ENCODE measurements at places on chromosomes 3 and 15.

GRCh38 chr3:58535531-58536500, 1.2 kb downstream of the ACOX2 start:
- no peak for DNase-seq

DNA sequence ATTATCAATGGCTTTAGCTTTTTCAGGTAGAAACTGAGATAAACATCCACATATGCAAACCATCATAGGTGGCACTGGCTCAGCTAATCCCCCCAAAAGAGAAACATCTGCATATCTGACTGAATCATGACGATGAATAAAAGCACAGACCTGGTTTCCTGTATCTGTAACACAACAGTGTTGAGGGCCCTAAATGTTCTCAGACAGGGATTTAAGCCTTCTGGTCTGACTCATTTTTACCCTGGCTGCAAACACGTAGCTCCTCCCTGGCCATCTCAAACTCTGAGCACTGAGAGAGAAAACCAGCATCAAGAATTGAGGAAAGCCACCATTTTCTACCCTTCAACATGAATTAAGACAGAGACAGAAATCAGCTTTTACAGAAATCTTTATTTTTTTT, 35.2 kb downstream of the GLB1 start:
- no peak for DNase-seq

GRCh38 chr3:157089455-157090221, 70.3 kb downstream of the CCNL1 start:
- no peak for DNase-seq

DNA sequence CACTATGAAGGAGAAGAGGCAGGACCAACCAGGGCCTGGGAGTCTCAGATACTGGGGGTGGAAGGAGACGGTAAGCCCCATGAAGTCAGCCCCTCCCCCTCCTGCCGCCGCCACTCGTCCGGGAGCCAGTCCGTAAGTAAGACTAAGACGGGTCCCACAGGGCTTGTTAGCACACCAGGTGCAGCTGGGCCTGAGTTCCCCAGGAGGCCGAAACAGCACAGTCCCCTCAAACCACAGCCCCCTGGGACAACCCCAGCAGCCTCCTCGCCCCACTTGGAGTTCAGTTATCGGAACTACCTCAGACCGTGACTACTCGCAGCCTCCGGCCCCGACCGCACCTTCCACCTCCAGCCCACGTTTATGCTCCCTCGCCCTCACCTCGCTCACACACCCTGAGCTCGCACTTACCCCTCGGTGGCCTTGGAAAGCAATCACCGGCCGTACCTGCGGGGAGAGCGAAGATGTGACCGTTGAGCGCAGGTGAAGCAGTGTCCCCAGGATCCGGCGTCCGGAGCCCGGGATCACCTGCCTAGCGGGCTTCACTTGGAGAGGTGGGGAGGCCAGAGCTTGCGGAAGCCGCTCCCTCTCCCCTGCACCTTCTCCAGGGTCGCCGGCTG, 557 bp downstream of the ELL3 start:
- no peak for DNase-seq

DNA sequence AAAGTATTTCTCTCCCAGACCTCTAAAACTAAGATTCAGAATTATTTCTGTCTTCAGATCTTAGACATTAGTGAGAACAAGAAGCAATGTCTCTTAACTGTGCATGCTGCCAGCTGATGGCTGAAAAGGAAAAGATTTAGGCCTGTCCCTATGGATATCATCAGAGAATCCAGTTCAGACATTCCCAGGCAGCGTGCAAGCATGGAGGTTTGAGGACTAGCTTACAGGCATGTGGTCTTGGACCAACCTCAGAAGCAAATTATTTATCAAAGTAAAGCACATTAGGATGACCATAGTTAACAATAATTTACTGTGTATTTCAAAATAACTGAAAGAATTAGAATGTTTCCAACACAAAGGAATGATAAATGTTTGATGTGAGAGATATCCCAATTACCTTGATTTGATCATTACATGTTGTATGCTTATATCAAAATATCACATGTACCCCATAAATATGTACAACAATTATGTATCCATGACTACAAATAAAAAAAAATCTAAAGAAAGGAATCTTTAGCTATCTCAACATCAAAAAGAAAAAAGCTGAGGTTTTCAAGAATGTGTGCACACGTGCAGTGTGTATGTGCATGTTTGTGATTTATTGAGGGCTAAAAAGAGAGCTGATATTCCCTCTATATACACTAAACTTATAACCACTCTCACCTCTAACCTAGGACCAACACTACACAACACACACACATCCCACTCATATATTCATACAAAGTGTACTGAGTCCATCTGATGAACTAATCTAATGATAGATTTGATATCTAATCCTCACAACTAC, 108.9 kb upstream of the THBS1 start:
- DNase-seq = no peak

DNA sequence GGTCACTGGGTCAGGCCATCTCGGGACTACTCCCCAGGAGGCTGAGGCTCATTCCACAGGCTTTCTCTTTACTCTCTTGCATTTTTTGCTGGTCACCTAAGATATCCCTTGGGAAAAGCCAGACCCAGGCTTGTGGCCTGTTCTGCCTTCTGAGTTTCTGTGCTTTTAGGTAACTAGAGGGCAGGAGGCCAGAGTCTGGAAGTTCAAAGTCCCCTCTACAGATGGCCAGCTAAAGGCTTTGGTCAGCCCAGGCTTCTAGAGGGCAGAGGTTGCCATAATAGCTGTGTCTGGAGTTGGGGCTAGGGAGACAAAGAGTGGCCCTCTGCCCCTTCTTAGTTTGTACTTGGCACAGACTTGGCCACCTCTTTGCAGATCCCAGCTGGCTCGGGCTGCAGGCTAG, 8.4 kb upstream of the PARP6 start:
- DNase-seq = no peak

- DNase-seq = no peak
Measured at GRCh38 chr3:155202626-155203025, 90.9 kb downstream of the STRIT1 start.

- DNase-seq = no peak
Measured at GRCh38 chr15:92112180-92112579, 258.7 kb downstream of the SLCO3A1 start.

DNA sequence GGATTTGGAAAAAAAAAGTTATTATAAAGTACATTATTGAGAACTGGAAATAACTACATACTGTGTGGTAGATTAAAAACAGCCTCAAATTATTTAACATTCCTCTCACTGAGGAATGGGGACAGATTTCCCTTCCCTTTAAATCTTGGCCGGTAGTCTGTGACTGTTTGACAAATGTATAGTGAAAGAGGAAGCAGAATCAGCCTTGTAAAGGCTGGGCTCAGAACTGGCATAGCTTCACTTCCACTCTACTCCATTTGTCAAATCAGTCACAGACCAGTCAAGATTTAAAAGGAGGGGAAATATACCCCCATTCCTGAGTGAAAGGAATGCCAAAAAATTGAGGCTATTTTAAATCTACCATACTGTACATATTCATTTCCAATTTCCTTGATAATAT, 18.2 kb upstream of the B4GALT4 start:
- no peak for DNase-seq

DNA sequence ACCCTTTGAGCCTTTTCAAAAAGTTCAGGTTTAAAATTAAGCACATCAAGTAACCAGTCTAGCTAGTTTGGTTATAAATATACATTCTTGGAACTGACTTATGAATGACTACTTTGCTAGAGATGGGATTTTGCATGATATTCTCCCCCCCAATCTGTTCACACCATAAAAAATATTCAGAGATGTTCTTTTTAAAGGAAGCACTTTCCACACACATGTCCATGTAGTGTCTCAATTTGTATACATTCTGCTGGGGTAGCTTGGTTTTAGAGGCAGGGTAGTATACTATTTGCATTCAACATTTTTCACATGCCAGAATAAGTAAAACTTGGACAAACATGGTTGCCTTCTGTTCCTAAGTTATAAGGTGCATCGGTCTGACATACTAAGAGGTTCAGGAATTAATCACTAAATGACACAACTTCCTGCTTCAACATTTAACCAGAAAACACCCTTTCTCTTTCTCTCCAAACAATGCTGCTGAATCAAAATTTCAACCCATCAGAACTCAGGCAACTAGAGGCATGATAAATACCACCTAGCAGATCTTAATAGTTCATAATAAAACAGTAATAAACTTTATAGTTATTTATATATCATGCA, 57.0 kb downstream of the SUMF1 start:
- DNase-seq = no peak

DNA sequence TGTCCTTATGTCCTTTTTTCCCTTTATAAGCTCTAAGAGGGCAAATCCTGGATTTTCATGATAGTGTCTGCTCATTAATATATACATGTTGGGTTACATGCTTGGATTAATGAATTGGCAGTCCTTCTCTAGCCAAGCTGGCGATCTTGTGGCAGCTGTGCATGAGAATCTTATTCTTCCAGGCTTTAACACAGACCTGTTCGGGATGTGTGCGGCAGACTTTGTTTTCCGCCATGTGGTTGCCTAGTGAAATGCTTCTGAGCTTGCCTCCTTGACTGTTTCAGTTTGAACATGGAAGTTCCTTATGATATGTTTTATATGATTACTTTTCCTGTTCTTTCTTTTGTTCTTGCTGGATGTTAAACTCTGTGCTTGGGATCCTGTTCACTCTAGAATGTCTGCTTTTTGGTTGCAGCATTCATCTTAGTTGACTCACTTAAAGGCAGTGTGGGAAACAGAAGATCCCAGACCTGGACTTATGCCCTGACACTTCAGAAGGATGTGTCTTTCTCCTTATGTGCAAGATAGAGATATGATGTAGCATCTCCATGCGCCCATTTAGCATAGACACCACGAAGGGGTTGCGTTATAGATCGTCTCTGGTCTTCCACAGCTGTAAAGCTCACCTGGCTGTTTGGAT, 7.2 kb downstream of the CHCHD6 start:
- DNase-seq = no peak

GRCh38 chr3:140219291-140219690, 284.3 kb downstream of the CLSTN2 start:
- DNase-seq = no peak

DNA sequence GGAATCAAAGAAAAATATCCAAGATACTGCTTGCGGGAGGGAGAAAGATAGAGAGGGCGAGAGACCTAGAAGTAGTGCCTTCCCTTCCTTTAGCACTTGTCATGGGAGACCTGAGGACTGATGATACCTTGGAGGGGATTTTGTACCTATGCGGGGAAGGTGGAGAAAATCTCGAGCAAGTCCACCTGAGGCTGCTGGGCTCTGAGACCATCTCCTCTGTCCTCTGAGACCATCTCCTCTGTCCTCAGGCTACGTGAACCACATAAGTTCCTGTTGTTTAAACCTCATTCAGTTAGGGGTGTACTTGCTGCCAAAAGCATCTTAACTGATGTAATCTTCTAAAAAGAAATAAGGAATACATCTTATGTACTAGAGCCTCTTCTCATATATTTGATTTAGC, 164.9 kb downstream of the NR2F2 start:
- DNase-seq = no peak

- peak; percentile 90 for DNase-seq
Measured at GRCh38 chr3:181252631-181253030, 263.1 kb upstream of the DNAJC19 start.

DNA sequence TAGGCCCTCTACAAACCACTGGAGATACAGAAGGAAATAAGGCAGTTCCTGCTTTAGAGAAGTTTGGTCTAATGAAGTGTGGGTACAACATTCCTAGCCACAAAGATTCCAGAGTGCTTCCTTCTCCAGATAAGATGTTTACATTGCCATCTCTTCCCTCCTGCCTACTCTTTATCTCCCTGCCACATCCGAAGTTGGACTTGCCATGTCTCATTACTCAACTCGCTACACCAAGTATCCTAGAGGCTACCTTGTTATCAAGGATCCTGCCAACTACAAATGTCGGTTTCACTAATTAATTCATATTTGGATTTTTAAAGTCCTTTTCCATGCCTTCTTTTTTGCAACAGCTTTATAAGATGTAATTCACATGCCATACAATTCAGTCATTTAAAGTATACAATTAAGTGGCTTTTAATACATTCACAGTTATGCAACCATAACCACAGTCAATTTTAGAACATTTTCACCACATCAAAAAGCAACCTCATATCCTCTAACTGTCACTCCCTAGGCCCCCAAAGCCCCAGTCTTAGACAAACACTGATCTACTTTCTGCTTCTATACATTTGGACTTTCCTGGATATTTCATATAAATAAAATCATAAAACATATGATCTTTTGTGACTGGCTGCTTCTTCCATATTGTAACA, 53.7 kb upstream of the CSTA start:
- no peak for DNase-seq
